ENCODE measurements at places on chromosomes 6 and 20. TPM values are rescaled to one million over a fixed set of nuclear protein-coding genes. Genes with fewer than 3 reads are reported as not detected.

The SLC22A16 gene
- total RNA-seq, result not detected

The SLC35D3 gene
- not detected for total RNA-seq

The RHAG gene
- not detected for total RNA-seq

The TRIM40 gene
- total RNA-seq, result not detected

The TCF21 gene
- not detected for total RNA-seq

The PDRG1 gene
- total RNA-seq, result 13.1 TPM

The EYA4 gene
- total RNA-seq, result not detected

The MYH7B gene
- 0.46 TPM for total RNA-seq

The MLN gene
- not detected for total RNA-seq

DNA sequence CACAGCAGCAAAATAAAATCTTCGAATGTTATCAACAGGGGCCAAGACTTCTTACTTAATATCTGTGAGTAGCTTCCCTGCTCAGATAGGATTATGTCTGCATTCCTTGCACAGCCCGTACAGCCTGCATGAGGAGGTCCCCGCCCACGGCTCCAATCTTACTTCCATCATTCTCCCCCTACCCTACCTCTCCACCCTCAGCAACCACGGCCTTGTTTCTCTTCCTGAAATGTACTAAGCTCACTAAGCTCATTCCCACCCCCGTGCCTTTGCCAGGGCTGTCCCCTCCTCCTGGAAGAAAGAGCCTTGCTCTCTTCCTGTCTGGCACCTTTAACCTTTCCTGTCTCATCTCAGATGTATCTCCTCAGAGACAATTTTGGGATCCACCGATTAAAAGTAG is 120.4 kb downstream of the BCAS1 start:
- H3K27ac ChIP-seq, result no peak overlapping the region
- peak overlapping the region; percentile 76 for H3K4me3 ChIP-seq
- no peak for DNase-seq
- H3K27me3 ChIP-seq, result no peaks in the 10 kb centered on the region

DNA sequence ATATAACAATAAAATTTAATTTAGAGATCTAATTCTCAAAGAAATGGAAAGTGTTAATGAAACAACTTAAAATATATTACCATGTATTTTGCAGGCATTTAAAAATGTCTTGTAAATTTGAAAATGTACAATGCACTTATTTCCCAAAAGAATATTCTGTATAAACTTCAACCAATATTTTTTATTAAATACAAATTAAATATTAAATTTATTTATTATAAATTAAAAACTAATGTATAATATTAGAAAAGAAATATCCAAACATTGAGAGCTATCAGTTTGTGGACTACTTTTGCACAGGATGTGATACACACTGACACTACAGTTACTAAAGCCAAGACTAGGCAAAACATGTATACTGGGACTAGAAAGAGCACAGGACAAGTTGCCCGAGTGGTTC is 707.0 kb upstream of the NRSN1 start:
- H3K27ac ChIP-seq, result no peak overlapping the region
- H3K27me3 ChIP-seq, result no peaks in the 10 kb centered on the region
- H3K4me1 ChIP-seq, result no peaks in the 10 kb centered on the region
- H3K36me3 ChIP-seq, result no peaks in the 10 kb centered on the region
- H3K4me3 ChIP-seq, result no peak overlapping the region

DNA sequence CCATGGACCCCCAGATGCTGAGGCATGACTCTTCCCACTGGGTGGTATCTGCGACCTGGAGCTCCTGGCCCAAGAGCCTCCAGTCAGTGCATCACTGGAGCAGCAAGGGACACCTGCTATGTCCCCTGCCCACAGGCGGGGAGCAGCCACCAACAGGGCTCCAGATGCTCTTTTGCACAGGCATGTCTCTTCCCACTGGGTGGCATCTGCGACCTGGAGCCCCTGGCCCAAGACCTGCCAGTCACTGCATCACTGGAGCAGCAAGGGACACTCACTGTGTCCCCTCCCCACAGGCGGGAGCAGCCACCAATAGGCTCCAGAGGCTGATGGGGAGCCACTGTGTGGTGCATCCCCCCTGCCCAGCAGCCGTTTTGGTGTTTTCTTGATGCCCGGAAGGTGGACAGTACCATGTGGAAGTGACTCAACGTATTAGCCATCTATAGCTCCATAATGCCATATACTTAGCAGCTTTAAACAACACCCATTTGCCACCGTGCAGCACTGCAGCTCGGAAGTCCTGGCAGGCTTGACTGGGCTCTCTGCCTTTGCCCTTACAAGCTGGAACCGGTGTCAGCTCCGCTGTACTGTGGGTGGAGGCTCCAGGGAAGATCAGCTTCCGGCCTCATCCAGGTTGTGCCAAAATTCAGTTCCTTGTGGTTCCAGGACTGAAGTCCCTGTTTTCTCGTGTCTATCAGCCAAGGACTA is 124.9 kb upstream of the CST7 start:
- DNase-seq, result no peak
- no peaks in the 10 kb centered on the region for H3K36me3 ChIP-seq
- no peaks in the 10 kb centered on the region for H3K27me3 ChIP-seq

GRCh38 chr20:50366270-50367103 is 143.7 kb upstream of the PTPN1 start:
- no peak overlapping the region for H3K4me3 ChIP-seq
- H3K4me1 ChIP-seq, result peaks cover 13% of the 10 kb centered on the region
- DNase-seq, result no peak
- no peaks in the 10 kb centered on the region for H3K36me3 ChIP-seq

DNA sequence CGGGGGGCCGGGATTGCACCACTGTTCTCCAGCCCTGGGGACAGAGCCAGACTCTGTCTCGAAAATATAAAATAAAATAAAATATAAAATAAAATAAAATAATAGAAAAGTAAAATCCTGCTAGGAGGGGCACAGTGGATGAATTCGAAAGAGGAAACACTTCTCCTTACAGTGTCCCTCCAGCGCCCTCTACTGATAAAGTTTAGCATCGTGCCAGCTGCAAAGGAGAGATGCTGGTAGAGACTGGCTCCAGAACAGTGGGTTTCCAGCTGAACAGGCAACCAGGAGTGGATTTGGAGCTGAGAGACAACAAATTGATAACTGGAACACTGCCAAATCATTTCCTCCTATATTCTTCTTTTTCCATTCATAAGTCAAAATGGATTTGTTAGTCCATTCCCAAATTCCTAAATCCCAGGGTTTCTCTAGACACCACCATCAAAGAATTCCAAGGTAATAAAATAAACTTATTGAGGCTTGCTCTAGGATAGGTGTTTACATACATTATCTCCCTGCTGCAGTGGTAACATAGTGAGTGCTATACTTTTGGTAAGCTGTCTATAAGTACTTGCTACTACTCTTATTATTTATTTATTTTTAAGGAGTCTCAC is 31.7 kb upstream of the TBPL1 start:
- no peaks in the 10 kb centered on the region for H3K4me1 ChIP-seq
- no peak overlapping the region for H3K27ac ChIP-seq
- no peak overlapping the region for H3K4me3 ChIP-seq

DNA sequence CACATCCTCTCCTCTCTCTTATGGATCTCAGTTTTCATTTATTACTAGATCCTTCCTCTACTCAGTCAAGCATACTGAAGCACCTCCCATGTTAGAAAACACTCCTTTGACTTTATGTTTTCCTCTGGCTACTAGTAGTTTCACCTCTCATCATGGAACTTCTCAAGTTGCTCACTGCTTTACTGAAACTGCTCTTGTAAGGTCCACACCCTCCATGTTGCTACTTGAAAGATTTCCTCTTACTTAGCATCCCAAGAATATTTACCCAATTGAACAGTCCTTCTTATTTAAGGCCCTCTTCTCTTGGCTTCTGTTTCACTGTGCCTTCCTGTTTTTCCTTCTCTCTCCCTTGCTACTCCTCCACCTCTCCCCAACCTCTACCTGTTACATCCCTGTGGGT is 230.3 kb downstream of the TBC1D7 start:
- no peaks in the 10 kb centered on the region for H3K36me3 ChIP-seq
- no peak overlapping the region for H3K4me3 ChIP-seq
- H3K27me3 ChIP-seq, result peaks cover 13% of the 10 kb centered on the region

DNA sequence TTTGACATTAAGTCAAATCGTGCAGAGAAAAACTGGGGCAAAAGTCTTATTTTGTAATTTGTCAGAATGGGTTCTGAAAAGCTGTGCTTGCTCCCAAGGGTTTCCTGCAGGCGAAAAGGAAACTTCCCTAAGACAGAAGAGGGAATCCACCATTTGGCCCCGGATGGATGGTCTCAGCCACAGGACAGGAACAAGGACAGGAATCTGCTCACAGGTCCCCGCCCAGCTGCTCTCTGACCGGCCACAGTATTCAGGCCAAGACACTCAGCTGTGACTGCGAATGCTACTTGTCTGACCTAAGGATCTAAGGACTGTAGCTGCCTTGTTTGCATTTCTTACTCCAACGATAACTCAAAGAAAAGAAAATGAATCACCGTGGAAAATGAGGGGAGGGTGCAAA is 197.0 kb downstream of the BMP7 start:
- no peak for DNase-seq
- no peak overlapping the region for H3K4me3 ChIP-seq
- no peaks in the 10 kb centered on the region for H3K36me3 ChIP-seq
- no peak overlapping the region for H3K27ac ChIP-seq
- H3K4me1 ChIP-seq, result peaks cover 5% of the 10 kb centered on the region

All from activated T-cell treated with anti-CD3 and anti-CD28 coated beads, Interleukin-2, amount 50 U/mL, for 72 hours (primary cell).